ENCODE measurements at places on chromosomes 1 and 21. TPM values are rescaled to one million over a fixed set of nuclear protein-coding genes. Genes with fewer than 3 reads are reported as not detected.

The C1orf94 gene
- not detected for total RNA-seq

The CD1C gene
- 0.20 TPM for total RNA-seq

The LRRC39 gene
- total RNA-seq, result 0.36 TPM

DNA sequence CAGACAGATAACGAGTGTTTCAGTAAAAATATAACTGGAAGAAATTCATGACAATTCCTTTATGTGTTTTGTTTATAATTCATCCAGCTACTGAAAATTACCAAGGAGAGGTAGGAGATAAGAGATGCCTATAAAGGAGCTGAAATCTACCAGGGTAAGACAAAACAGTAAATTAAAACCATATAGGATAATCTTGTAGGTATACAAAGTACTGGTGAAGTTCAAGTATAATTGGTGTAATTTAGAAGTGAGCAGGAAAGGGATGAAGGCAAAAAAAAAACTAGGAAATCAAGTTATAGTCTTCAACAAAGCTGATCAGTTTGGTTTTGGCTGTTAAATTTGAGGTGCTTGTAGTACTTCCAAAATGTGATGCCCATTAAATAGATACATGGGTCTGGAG, 1.2 kb upstream of the WARS2 start:
- no peak overlapping the region for H3K4me3 ChIP-seq
- peaks cover 51% of the 10 kb centered on the region for H3K4me1 ChIP-seq
- no peaks in the 10 kb centered on the region for H3K27me3 ChIP-seq
- H3K36me3 ChIP-seq, result peaks cover 20% of the 10 kb centered on the region

DNA sequence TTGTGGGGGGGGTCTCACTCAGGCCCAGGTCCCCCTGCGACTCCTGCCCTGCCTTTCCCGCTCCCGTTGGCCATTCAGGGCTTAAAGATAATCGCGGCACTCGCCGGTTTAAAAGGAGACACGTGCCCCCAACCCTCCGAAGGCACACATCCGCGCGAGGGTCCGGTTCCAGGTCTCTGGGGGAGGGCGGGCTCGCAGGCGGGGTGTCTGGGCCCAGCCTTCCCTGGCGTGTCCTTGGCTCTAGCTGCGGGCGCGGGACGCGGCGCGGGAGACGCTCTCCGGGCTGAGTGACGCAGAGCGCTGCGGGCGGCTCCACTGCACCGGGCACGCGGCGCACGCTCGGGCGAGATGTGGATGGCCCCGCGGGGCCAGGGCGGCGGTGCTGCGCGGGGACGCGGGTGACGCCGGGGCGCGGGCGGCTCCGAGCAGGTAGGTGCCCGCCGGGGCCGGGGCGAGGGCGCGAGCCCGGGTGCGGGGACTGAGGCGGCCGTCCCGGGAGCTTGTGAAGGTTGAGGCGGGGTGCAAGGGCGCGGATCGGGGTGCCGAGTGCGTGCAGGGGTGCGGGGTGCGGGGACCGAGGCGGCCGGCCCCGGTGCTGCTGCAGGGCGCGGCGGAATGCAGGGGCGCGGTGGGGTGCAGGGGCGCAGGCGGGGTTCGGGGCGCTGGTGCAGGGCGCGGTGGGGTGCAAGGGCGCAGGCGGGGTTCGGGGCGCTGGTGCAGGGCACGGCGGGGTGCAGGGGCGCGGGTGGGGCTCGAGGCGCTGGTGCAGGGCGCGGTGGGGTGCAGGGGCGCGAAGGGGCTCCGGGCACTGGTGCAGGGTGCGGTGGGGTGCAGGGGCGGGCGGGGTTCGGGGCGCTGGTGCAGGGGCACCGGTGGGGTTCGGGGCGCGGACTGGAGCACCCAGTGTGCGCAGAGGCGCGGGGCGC, 3.3 kb upstream of the TRPM2 start:
- no peaks in the 10 kb centered on the region for H3K36me3 ChIP-seq
- peaks cover 23% of the 10 kb centered on the region for H3K27me3 ChIP-seq
- DNase-seq, result no peak
- H3K27ac ChIP-seq, result no peak overlapping the region
- H3K4me1 ChIP-seq, result peaks cover 30% of the 10 kb centered on the region

- H3K27me3 ChIP-seq, result peaks cover 14% of the 10 kb centered on the region
- H3K4me1 ChIP-seq, result no peaks in the 10 kb centered on the region
- peak; percentile 42 for DNase-seq
- H3K4me3 ChIP-seq, result no peak overlapping the region
- H3K36me3 ChIP-seq, result no peaks in the 10 kb centered on the region
These were observed 12.3 kb upstream of the GJA8 start for GRCh38 chr1:147890177-147890790.
